ENCODE measurements at places on chromosomes 12 and 14.

GRCh38 chr12:22313963-22314330 lies 20.6 kb downstream of the ST8SIA1 start:
- no peak for DNase-seq

GRCh38 chr12:94267537-94267872 lies 119.1 kb downstream of the PLXNC1 start:
- DNase-seq: peak; percentile 22

DNA sequence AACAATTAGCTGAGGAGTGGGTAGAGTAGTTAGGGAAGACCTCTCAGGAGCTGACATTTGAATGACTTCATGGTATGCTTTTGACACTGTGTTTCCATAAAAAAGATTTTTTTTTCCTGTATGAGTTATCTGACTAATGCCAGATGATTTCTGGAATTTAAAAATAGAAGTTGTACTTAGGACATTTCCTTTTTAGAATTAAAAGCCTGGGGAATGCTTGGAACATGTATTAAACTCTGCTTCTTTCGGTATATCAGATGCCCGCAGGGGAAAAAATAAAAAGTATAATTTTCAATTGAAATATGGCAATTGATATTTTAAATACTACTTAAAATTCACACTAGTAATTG lies 41.1 kb downstream of the BRMS1L start:
- no peak for DNase-seq

DNA sequence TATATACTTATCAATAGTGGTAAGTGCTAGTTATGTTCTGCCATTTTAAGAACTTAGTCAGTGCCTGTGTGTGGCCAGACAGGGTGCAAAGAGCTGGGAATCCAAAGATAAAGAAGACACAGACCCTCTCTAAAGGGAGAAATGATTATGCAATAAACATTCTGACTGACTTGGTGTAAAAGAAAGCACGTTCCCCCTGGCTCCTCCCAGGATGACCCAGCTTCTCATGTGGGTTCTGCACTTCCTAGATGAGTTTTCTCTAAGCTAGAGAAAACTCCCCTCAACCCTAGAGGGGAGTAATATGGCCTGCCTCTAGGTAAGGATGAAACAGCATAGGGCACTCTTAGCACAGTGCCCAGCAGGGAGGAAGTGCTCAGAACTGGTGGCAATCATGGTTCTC lies 231.2 kb downstream of the VRK1 start:
- DNase-seq: no peak

GRCh38 chr14:99818503-99819036 lies 25.4 kb downstream of the EML1 start:
- no peak for DNase-seq

DNA sequence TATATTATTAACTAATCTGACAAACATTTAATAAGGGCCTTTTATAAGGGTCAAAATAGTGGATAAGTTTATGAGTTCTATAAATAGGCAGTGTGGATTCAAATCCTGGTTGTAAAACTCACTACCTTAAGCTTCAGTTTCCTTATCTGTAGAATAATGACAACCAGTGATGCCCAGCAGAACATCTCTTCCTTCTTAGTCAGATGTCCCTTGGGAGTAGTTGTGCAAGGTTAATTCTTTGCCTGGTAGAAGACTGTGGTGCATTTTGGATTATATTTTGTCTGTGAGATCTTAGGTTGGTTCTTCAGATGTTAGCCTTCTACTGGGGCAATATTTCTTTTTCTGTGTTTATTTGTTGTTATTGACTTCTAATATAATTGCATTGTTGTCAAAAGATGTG lies 59.5 kb downstream of the ARID2 start:
- no peak for DNase-seq

DNA sequence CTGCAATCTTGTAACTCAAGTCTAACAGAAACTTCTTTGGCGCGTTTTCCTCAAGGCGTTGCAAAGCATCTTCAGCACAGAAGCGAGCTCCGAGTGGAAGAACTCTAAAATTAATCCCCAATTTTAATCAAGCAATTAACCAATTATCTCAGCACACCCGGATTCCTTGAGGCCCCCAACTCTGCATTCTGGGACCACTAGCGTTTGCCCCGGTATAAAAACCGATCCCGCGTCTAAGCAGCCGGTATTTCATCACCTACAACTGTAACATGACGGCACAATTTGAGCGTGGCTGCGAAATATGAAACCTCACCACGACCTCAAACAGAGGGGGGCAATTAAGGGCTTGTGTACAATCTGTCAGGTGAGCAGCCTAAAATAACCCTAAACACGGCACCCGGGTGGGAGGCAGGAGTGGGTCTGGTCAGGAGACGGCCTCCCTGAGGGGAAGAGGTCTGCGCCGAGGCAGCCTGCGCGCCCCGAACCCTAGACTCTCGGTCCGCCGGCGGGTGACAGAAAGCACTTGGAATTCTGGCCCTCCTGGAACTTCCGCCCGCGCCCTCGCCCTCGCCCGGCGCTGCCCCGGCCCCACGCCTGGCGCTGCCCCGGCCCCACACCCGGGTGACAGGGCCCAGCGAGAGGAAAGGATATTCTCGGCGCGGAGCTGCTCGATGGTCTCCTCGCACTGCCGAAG lies 594 bp downstream of the ZCCHC8 start:
- DNase-seq: peak; percentile 55

GRCh38 chr14:85538636-85539035 lies 8.7 kb downstream of the FLRT2 start:
- DNase-seq: no peak

DNA sequence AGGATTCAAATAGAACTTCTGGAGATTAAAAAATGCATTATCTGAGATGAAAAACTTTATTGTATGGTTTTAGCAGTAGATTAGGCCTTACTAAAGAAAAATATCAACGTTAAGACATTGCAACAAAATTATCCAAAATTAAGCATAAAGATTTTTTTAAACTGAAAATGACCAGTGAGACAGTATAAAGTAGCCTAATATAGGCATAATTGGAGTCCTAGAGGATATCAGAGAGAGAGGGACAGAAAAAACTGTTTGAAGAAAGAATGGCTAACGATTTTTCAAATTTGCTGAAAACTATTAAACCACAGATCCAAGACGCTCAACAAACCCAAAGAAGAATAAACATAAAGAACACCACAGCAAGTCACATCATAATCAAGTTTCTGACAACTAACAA lies 149.5 kb upstream of the LMNTD1 start:
- no peak for DNase-seq

GRCh38 chr12:70393787-70394499 lies 27.9 kb downstream of the KCNMB4 start:
- DNase-seq: no peak

DNA sequence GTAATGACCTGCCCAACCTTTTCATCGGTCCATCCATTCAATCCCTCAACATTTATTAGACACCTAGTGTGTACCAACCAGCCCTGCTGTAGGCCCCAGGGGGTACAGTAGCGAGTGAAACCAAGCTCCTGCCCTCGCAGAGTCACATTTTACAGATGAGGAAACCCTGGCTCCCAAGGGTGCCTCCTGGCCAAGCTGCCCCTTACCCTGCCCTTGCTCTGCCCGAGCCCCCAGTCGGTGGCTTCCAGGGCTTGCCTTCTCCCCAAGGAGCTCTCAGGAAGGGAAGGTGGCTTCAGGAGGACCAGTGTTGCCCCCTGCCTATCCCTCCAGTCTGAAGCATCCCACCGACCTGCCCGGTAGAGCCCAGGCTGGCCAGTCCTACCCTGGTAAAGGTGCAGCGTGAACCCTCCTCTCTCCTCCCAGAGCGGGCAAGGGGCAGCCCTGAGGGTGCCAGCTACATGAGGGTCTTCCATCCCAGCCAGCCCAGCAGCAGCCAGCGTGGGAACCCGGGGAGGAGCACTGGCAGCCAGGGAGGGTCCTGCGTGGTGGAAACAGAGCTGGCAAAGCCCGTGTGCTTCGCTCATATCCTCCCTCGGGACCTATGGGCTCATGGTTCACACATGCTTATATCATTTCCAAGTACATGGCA lies 670 bp upstream of the BEGAIN start:
- no peak for DNase-seq

GRCh38 chr14:39912192-39913100 lies 480.2 kb upstream of the FBXO33 start:
- DNase-seq: no peak

GRCh38 chr12:72679147-72679757 lies 407.1 kb downstream of the TRHDE start:
- no peak for DNase-seq

DNA sequence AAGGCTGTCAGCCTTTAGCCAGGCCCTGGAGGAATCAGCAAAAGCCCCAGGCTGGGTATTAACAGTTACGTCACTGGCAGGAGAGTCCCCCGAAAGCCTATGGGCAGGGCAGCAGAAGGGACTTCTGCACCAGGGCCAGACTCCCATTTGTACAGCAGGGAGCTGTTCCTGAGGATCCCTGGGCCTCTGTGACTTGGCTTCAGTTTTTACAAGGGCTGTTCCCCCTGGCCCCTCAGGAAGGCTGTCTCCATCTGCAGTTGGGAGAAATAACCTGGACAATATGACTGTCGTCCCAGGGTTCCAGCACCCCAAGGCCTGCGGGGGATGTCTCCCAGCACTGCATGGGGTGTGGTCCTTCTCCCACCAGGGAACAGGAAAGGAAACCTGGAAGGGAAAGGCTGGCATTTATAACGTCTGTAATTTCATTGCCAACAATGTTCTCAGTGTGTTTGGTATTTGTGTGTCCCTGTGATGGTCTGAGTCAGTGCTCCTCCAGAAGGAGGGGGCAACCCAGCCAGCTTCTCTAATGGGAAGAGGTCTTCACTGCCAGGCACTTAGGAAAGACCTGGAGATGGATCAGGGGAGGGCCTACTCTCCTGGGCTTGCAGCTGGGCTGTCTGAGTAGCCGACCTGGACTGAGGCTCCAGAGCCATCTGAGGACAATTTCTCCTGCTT lies 42.4 kb downstream of the ERH start:
- peak; percentile 97 for DNase-seq

DNA sequence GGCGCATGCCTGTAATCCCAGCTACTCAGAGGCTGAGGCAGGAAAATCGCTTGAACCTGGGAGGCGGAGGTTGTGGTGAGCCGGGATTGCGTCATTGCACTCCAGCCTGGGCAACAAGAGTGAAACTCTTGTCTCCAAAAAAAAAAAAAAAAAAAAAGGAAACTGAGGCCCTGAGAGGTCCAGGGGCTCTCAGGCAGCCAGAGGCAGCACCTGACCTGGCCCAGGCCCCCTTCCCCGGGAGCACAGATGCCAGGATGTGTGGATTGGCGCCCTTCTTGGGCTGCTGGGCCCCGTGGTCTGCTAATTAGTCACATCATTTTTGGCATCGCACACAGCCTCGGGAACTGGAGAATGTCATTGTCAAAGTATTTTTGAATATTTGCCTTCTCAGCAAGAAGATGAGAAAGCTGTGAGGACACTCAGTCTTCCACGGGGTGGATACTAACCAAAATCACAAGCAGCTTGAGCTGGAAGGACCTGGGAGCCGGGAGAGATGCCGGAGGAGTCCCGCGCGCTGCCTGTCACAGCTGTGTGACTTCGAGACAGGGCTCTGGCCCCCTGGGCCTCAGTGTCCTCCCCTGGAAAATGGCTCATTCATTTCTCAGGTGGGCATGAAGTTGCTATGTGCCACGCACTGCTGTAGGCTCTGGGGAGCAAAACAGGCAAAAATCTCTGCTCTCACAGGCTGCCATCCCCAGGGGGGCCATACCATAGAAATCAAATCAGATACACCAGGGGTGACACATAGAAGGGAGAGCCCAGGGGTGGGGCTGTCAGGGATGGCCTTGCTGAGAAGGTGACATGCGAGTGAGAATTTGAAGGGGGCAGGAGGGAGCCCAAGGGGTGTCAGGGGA lies 12.5 kb upstream of the RCOR1 start:
- no peak for DNase-seq

DNA sequence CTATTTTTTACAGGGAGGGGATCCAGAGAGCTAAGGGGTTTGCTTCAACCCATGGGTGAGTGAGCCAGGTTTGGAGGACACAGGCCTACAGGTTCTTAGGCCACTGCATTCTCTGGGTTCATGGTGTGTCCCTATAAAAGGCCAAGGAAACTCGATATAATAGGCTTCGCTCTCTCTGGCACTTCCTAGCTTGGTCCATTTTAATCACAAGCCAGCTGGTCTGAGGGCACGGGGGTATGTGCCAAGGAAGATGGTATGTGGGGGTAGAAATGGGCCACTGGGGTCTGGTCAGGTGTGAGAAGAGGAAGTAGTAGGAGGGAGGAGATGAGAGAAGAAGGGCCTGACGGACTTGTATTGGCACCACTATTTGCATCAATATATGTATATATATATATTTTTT lies 4.9 kb downstream of the ETV6 start:
- DNase-seq: no peak

DNA sequence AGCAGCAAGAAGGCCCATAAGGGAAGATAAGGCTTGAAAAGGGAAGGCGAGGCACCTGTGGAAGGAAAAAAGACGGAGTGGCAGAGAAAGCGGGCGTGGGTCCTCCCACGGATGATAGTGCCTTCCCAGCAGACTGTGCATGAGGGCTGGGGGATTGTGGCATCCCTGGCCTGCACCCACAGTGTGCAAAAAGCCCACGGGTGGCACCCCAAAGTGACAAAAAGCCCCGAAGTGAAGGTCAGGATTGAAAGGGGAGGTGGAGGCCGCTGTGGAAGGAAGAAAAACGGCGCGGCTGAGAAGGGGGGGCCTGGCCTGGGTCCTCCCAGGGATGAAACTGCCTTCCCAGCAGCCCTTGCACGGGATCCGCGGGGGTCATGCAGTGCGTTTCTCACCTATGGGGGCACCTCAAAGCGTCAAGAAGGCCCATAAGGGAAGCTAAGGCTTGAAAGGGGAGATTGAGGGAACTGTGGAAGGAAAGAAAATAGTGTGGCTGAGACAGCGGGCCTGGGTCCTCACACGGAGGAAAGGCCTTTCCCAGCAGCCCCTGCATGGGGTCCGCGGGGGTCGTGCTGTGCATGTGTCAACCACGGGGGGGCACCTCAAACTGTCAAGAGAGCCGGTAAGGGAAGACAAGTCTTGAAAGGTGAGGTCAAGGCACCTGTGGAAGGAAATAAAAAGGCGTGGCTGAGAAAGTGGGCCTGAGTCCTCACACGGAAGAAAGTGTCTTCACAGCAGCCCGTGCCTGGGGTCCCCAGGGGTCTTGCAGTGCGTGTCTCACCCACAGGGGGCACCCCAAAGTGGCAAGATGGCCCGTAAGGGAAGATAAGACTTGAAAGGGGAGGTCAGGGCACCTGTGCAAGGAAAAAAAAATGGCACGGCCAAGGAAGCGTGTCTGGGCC lies 274.1 kb downstream of the ALG10 start:
- no peak for DNase-seq
